ENCODE measurements at places on chromosomes 16 and 17.

DNA sequence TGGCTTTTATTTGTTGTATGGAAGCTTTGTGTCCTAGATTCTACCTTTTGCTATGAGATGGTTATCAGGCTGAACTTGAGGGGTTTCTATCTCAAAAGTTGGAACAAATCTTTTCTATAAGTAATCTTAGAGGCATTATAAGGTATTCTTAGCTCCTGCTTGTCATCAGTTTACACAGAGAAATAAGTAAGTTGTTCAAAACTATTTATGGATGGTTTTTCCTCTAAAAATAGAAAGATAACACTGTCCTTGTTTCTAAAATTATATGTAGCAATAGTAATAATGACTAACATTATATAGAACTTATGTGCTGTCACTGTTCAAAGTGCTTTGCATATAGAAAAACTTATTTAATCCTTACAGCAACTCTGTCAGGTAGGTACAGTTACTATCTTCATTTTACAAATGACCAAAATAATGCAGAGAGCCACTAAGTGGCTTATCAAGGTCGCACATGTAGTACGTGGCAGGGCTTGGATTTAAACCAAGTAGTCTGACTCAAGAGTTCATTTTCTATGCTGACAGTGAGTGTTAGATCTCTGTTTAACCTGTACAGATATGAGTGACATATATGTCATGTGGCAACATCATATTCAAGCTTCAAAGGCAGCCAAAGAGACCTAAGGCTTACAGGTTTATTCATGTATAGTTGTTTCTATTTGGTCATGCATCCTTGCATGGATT is 59.0 kb downstream of the PHKB start:
- DNase-seq = no peak

DNA sequence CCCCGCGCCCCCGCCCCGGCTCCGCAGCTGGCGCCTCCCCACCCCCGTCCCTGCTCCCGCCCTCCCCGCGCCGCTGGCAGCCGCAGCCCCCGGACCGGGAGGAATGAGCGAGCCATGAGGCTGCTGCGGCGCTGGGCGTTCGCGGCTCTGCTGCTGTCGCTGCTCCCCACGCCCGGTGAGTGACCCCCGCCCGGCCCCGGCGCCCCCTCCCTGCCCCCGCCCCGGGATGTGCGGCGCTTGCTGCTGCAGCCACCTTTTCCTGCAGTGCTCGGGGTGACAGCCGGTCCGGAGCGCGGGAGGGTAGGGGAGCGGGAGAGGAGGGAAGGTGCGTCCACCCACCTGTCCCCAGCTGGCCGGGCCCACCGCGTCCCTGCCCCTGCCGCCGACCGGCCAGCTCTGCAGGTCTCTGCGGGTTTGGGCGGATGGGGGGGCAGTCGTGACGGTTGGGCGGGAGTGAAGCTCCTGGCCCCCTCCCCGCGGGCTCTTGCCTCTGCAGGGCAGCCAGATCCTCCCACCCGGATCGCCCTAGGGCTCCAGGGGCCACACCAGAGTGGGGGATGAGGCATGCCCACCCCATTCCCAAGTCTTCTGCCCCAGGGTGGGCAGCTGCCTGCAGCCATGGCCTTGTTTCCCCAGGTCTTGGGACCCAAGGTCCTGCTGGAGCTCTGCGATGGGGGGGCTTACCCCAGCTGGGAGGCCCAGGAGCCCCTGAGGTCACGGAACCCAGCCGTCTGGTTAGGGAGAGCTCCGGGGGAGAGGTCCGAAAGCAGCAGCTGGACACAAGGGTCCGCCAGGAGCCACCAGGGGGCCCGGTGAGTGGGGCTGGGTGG is 513 bp downstream of the ADAM11 start:
- DNase-seq = no peak

- DNase-seq = peak; percentile 83
Observed at GRCh38 chr17:38703742-38704605, 1.1 kb upstream of the MLLT6 start.

- DNase-seq = no peak
Observed at GRCh38 chr16:55835581-55835980, 2.7 kb upstream of the CES1 start.

DNA sequence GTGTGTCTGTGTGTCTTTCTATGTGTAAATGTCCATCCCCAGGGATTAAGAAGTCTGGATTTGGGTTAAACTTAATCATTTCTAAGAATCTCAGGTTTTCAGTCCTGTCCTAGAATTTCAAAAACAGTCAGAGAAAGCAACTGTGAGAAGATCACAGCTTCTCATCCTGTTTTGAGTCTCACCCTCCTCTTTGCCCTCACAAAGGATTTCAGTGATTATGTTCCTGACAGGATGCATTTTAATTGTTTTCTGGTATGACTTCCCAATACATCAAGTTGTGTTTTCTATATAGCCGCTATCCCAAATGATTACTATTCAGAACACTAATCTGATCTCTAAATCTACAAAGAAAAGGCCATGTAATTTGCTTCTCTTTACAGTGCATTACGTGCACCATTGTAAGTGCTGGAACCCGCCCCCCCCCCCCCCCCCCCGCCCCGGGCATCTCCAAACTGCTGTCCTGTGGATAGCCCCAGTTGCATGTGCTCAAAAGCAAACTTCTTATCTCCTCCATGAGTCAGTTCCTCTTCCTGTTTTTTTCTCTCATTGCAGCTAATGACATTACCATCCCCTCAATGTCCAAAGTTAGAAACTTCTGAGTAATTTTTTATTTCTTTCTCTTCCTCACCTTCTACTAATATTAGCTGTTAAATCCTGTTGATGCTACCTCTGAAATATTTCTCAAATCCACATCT is 73.9 kb downstream of the CDH13 start:
- no peak for DNase-seq

- no peak for DNase-seq
Observed at GRCh38 chr17:49554694-49555494, 20.8 kb upstream of the NXPH3 start.

DNA sequence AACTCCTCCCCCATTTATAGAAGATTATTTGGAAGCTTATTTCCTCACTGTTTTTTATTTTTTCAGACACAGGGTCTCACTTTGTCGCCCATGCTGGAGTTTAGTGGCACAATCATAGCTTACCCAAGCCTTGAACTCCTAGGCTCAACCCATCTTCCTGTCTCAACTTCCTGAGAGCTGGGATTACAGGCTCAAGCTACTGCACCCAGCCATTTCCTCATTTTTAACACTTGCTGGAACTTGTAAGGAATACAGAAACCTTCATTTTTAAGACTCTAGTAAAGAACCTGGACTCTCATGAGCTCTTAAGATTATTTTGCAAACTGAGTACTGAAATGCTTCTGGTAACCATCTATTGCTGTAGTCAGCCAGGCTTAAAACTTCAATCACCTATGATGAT is 29.9 kb downstream of the KANSL1 start:
- no peak for DNase-seq

- DNase-seq = peak; percentile 75
Observed at GRCh38 chr17:38579934-38580333, 25.8 kb downstream of the SRCIN1 start.

Measured in NCI-H2029 treated with DMSO at 0.1 percent for 48 hours (cell line).